ENCODE measurements at places on chromosomes 5 and 9.

DNA sequence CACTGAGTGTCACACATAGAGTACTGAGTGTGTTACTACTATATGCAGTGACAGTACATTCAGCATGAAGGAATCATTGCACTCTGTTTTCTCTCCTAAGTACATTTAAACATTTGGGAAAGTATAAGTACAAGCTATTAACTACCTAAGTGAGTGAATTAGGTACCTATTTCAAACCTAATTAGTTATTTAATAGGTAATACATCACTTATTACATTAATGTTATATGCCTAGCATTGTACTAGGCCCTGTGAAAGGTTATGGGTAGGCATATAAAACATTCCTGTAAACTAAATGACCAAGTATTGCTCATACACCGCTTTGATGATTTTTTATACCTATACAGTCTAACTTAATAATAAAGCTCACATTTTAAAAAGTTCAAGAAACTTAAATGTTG is 25.7 kb upstream of the PPP3R2 start:
- DNase-seq = no peak

- no peak for DNase-seq
Observed at GRCh38 chr5:76365561-76365960, 37.5 kb upstream of the IQGAP2 start.

DNA sequence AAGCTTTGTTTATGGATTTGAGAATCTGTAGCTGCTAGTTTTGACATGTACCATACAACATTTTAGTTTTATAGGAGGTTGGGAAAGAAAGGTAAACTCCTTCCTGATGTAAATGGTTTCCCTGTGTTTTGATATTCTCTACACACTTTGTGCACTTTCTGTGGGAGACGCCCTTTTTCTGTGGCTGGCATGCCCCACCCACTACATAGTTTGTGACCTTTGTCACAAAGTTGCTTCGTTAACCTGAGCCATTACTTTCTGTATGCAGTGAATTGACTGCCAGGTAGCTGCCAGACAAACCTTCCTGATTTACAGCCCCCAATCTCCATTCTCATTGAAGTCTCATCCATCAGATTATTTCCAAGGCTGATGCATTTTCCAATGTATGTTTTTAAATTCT is 90.6 kb downstream of the NLN start:
- no peak for DNase-seq

GRCh38 chr9:21770871-21771560 is 31.4 kb upstream of the MTAP start:
- DNase-seq = no peak

- DNase-seq = no peak
Observed at GRCh38 chr5:133453831-133454230, 158.5 kb downstream of the FSTL4 start.

- no peak for DNase-seq
Observed at GRCh38 chr9:92463984-92464383, 18.3 kb downstream of the ASPN start.

GRCh38 chr9:134455934-134456755 is 129.9 kb downstream of the RXRA start:
- no peak for DNase-seq

DNA sequence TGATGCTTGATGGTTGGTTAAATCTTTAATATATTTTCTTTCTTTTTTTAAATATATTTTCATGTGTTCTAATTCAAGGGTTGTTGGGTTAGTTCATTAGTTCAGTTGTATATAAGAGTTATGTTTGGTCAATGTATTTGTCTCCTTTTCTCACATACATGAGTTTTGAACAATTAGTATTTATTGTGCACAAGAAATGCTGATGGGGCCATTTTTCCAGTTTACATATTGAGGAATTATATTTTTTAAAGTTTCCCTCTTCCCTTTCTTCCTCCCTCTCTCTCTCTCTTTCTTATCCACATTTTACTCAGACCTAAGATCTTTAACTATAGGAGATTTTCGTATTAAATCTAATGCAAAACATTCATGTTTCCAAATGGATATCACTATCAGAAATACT is 74.0 kb downstream of the LNPEP start:
- DNase-seq = no peak

DNA sequence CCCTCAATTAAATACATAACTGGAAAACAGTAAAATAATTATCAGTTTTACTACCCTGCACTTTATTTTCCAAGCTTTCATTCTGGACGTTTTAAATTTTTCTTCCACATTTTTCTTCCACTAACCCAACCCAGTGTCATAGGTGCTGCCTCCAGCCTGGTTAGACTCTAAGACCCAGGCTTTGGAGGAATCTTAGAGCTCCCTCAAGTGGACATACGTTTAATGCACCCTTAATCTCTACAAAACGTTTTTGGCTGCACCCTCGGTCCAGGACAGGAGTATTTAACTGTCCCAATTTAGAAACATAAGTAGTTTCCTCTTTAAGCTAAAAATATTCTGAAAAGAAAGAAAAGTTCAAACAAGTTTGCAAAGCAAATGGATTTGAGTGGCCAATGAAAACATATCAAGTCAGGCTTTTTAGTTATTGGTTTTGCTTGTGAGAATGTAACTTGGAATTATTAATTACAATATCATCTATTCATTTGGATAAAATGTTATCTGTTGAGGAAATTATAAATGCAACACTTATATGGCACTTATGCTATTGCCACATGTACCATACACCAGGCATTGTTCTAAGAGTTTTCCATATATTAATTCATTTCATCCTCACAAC is 38.9 kb downstream of the CDH6 start:
- peak; percentile 21 for DNase-seq

- DNase-seq = no peak
Observed at GRCh38 chr9:14887149-14887548, 23.1 kb downstream of the FREM1 start.

- DNase-seq = no peak
Observed at GRCh38 chr9:20227166-20227874, 395.0 kb downstream of the MLLT3 start.

DNA sequence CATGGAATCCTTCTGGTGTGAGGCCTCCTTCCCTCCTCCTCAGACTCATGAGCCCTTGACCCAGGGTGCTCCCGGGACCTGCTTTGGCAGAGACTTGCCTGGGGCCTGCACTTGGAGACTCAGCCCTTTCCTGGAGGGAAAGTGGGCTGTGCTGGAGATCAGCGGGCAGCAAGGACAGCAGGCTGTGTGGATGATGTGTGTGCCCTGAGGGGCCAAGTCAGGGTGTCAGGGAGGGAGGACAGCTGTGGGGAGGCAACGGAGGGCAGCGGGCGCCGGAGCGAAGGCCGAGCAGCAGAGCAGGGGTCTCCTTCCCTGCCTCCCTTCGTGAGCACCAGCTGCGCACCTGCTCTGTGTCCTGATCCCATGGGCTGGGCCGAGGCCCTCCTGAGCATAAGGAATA is 6.1 kb upstream of the CSF2 start:
- no peak for DNase-seq

- DNase-seq = no peak
Observed at GRCh38 chr5:107636555-107636954, 34.2 kb downstream of the EFNA5 start.

DNA sequence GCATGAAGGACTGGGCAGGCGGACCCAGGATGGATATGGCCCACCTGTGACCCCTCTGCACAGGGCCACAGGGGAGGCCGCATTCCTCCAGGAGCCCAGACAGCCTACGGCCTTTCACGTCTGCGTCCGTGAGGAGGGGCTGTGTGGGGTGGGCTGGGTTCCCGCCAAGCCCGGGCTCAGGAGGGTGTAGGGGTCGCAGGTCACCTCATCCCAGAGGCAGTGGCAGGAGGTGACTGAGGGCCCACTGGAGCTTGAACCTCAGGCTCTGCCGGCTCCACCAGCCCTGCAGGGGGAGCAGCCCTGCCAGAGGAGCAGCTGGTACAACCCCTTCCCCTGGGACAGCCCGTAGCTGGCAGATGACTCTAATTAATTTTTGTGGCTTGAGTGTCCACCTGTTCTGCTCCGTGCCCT is 40.7 kb upstream of the CACNA1B start:
- peak; percentile 45 for DNase-seq

DNA sequence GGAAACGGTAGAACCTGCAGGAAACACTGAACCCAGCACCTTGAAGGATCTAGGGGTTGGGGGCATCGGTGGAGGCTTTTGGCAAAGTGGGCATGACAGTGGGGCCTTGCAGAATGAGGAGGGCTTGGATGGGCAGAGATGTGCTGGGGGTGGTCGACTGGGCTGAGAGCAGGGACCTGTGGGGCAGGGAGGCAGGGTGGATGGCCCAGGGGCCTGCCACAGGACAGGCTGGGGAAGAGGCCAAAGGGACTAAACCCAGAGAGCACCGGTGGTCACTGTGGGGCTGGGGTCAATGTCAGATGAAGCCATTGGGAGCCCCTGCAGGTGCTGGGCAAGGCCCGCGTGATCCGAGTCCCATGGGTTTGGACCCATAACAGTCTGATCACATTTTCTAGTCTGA is 175.3 kb downstream of the DAB2IP start:
- no peak for DNase-seq

DNA sequence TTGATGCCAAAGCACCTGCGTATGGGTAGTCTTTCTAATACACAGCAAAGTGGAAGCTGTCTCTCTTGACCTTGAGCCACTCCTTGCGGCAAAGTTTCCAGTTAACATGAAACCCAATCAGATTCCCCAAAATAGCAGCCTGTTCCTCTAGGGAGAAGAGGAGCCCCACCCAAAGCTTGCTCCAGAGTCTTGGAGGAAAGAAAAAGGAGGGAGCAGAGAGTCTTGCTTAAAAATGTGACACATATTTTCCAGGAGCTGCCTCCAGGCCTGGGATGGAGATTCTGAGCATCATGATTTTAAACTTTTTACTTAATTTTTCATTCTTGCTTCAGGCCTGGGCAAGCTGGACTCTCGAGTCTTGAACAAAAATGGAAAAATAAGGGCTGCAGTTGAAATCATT is 223.5 kb upstream of the TNC start:
- no peak for DNase-seq

DNA sequence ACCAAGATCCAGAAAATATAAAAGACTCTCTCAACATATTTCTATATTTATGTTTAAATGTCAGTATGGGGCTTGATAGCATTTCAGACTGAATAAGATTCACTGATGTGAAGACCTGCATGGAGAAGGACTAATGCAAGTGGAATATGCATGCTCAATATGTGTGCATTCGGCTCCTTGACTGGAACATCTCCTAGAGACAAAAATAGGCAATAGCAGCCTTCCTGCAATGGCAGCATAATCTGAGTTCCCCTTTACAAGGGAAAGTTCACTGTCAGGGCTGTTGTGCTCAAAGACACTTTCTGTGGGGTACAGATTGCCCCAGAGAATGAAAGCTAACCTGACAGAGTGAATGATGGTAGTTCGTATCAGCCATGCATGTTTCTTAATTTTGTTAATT is 42.4 kb downstream of the STARD4 start:
- DNase-seq = no peak

GRCh38 chr9:83196946-83197345 is 134.0 kb upstream of the RASEF start:
- no peak for DNase-seq

DNA sequence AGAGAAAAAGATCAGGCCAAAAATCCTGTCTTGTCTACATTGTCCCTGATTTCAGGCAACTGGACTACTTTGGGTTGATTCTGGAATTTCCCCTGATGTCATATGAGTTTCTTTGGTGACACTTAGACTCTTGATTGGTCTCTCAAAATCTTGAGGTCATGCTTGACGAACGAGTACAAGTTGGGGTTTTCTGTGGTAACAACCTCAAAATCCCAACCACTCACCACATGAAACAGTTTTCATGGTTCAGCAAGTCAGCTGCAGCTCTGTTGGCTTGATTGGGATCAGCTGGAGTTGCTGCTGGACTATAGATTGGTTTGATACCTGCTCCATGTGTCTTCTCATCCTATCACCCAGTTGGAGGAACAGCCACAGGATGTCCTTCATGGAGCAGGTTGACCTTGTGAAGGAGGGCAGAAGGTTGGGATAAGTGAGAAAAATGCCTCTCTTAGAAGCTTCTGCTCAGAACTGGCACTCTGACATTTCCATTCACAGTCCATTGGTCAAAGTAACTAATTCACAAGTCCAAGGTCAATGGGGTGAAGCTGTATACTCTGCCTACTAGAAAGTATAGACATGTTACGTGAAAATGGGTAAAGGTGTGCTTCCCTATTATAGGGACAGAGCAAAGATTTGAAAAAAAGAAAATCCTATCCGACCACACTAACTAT is 284.5 kb downstream of the SH3GL2 start:
- DNase-seq = no peak

DNA sequence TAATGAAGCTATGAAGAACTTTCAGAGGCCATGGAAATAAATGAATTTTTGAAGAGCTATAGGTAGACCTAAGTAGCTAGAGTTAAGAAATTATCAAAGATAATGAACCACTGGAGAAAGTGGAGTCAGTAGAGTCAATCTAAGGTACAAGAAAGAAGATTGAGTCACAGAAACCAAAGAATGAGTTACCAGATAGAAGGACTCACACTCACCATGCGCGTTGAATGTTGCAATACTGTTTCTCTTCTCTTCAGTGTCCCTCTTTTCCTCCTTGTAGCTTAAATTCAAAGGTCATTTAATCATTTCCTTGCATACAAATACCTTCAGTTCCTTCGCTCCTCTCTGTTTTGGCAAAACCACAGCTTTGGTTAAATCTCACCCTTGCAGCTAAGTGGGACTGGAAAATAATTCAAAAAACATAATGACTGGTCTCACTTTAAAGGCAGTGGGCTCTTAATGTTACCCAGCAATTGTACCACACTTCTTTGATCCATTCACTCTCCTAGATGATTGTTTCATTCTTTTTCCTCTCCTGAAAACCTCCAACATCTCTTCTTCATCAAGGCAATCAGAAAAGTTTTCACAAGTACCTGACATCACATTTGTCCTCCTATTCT is 58.3 kb downstream of the NIPBL start:
- DNase-seq = no peak

DNA sequence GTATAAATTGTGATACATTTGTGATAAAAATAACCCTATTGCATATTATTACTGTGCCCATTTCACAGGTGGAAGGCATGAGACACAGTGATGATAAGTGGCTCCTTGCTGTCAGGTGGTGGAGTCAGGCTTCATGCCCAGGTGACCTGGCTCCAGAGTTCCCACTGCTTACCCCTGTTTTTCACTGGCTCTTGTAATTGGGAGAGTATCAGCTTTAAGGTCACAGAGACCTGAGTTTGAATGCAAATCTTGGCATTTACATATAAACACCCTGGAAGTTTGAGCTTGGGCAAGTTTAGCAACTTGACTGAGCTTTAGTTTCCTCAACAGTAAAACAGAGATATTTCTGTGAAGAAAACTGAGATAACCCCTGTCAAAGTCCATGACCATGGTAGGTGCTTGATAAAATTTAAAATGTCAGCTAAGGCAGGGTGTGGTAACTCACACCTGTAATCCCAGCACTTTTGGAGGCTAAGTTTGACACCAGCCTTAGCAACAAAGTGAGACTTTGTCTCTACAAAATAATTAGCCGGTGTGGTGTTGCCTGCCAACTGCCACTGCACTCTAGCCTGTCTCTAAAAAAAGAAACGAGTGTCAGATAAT is 29.2 kb downstream of the MAT2B start:
- no peak for DNase-seq

DNA sequence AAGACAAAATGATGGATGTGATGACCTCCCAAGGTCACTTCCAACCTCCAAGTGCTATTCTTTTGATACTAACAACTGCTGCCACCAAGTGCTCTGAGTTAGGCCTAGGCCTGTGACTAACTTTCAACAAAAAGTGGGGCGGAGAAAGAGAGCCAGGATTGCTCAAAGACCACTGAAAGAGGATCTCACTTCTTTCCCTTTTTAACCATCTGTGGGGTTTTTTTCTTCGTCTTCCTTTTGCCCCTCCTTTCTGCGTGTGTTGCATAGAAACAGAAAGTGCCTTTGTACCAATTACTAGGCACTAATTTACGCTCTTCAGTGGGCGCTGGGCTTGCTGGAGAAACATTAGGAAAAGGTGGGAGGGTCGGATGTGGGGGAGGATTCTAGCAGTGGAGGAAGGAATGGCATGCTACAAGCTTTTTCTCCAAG is 8.0 kb downstream of the KLF9 start:
- DNase-seq = peak; percentile 47

Data from nephron progenitor cell (in vitro differentiated cells).